GM03348 (cell line): ENCODE measurements at places on chromosomes 1 and 21.

GRCh38 chr1:3651026-3651929, 1.0 kb upstream of the TP73 start:
- no peak for DNase-seq

DNA sequence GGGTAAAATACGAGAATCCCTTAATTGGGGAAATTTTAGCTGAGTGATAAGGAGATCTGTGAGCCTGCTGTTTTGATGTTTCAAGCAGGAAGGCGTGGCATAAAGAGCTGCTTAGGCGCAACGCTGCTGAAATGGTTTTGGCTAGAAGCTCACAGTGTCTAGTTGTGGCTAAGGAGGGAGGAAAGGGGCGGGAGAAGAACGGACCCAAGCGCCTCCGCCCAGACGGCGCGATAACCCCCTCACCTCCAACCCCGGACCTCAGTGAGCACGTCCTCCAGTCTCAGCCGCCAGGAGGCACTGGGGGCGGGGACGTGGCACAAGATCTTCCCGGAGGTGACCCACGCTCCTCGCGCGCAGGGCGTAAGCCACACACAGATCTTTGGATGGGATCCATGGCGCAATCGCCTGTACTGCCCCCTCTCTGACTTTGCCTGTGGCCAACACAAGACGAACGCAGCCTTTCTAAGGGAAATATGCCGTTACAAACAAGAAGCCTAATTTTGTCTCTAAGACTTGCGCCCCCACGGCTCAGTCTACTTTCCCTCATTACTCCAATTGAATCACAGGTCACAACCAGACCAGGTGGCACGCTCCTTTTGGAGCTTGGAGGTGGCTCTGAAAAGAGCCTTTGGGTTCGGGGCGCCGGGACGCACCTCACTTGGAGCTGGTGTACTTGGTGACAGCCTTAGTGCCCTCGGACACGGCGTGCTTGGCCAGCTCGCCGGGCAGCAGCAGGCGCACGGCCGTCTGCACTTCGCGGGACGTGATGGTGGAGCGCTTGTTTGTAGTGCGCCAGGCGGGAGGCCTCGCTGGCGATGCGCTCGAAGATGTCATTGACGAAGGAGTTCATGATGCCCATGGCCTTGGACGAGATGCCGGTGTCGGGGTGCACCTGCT, 23.4 kb upstream of the RNF187 start:
- no peak for DNase-seq

GRCh38 chr1:162324396-162324795, 52.3 kb downstream of the SPATA46 start:
- no peak for DNase-seq

- no peak for DNase-seq
Observed at GRCh38 chr21:33998809-33999208, 74.6 kb upstream of the MRPS6 start.

- DNase-seq: no peak
Observed at GRCh38 chr1:226875641-226876295, 5.4 kb downstream of the PSEN2 start.
